ENCODE measurements at places on chromosomes 6 and 20.

- DNase-seq = no peak
Measured at GRCh38 chr6:118932421-118932820, 2.5 kb downstream of the MCM9 start.

GRCh38 chr6:136102991-136103688, 147.0 kb downstream of the MTFR2 start:
- no peak for DNase-seq

- DNase-seq = no peak
Measured at GRCh38 chr6:34424200-34425131, 1.4 kb downstream of the RPS10 start.

- no peak for DNase-seq
Measured at GRCh38 chr6:36721369-36722140, 23.9 kb downstream of the RAB44 start.

- no peak for DNase-seq
Measured at GRCh38 chr6:26200918-26201721, 113.9 kb downstream of the HFE start.

- no peak for DNase-seq
Measured at GRCh38 chr20:16368645-16369292, 204.5 kb downstream of the KIF16B start.

DNA sequence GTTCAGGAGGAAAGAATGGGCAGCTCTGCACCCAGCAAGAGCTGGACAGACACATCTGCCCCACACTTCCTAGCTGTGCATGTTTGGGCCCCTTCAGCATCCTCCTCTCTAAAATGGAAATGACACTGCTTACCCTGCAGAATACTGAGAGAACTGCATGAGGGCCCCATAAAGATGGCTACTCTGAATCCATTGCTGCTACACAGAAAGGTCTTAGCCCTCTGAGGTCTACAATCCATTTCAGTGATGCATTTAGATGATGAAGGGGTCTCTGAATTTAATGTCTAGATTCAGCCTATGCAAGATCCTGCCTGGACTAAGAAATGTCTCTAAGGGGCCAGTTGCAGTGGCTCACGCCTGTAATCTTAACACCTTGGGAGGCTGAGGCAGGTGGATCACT, 11.3 kb downstream of the BMP7 start:
- DNase-seq = no peak

GRCh38 chr6:75196081-75196687, 9.7 kb downstream of the COL12A1 start:
- no peak for DNase-seq

- no peak for DNase-seq
Measured at GRCh38 chr6:4849226-4850022, 73.2 kb downstream of the CDYL start.

DNA sequence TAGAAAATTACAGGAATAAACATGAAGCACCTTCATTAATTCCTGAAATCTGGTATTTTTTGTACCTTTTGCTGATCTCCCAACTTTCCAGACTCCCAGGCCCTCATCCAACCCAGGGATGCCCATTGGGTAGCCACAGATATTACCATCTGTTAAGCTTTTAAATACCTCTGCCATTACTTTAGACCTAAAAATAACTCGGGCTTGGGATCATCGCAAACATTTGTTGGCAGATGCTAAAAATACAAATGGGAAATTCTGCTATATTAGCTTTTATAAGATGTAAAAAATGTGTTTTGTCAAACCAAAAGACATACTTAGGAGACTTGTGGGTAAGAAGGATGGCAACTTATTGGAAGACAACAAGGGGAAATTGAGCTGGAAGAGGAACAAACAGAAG, 376.1 kb downstream of the CENPW start:
- DNase-seq = no peak

- no peak for DNase-seq
Measured at GRCh38 chr6:33170176-33171015, 21.9 kb downstream of the COL11A2 start.

DNA sequence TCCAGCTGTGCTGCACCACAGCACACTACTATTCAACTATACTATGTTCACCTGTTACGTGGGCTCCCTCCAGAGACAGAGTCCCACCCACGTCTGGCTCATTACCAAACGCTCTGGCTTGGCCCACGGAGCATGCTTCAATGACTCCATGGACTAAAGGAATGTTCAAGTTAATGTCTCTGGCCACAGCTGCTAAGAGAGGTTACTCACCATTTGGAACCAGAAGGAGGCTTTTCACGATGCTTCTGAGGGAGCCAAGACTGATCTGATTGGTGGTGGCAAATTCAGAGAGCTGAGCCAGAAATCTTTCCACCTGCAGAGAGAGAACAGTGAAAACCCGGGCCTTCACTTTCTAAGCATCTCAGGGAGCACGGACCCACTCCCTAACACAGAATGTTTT, 15.6 kb downstream of the COMMD7 start:
- DNase-seq = no peak

DNA sequence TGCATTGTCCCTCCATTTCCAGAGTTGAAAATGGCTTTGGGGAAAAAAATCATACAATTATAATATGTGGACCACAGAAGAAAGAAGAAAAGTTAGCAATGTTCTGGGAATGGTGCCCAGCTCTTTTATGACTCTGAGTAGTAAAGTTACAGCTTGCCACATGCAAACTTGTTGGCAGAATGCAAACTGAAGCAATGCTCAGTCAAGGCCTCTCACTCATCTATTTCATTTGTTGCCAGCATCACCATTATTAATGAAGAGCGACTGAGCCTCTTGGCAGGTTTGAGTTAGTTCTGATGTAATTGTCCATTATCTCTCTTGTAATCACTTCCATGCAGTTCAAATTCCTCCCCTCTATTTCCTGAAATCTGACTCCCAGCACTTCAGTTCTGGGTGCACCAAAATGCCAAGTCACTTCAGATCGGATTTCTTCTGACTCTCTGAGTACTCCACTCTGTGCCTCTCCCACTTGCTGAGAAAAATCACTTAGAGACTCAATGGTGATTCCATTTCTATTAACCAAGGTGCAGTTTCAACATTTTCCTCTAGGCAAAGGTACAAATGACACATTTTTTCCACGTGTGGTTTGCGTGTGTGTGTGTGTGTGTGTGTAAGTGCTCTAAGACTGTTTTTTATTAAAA, 154.4 kb upstream of the STMND1 start:
- DNase-seq = no peak

Data from left ventricle myocardium superior (tissue), 1 donor.